ENCODE measurements at places on chromosomes 7 and 10.

GRCh38 chr7:128963327-128963757 lies 25.6 kb downstream of the IRF5 start:
- DNase-seq: no peak

DNA sequence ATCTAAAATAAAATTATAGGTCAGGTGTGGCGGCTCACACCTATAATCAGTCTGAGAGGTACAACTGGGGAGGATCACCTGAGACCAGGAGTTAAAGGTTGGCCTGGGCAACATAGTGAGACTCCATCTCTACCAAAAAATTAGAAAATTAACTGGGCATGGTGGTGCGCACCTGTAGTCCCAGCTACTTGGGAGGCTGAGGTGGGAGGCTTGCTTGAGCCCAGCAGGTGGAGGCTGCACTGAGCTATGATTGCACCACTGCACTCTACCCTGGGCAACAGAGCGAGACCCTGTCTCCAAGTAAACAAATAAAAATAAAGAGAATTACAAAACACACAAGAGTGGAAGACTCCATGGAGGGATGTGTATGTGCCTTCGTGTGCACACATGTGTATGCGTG lies 171.5 kb downstream of the PARD3 start:
- DNase-seq: no peak

- no peak for DNase-seq
Observed at GRCh38 chr7:111091593-111092358, 849 bp downstream of the LRRN3 start.

DNA sequence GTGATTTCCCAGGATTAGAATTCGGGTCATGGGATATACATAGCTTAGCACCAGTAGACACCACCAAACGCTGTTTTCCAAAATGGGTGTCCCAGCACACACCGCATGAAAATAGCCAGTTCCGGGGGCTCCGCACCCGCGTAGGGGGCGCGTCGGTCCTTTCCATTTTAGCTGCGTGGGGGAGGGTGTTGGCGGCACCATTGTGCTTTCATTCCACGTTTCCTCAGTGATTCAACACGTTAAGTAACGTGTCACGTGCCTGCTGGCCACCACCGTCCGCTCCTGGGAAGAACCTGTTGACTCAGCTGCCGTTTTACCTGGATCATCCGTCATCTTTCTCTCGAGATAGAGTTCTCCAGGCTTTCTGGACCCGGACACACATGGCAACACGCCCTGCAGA lies 25.6 kb upstream of the ADGRA1 start:
- no peak for DNase-seq

DNA sequence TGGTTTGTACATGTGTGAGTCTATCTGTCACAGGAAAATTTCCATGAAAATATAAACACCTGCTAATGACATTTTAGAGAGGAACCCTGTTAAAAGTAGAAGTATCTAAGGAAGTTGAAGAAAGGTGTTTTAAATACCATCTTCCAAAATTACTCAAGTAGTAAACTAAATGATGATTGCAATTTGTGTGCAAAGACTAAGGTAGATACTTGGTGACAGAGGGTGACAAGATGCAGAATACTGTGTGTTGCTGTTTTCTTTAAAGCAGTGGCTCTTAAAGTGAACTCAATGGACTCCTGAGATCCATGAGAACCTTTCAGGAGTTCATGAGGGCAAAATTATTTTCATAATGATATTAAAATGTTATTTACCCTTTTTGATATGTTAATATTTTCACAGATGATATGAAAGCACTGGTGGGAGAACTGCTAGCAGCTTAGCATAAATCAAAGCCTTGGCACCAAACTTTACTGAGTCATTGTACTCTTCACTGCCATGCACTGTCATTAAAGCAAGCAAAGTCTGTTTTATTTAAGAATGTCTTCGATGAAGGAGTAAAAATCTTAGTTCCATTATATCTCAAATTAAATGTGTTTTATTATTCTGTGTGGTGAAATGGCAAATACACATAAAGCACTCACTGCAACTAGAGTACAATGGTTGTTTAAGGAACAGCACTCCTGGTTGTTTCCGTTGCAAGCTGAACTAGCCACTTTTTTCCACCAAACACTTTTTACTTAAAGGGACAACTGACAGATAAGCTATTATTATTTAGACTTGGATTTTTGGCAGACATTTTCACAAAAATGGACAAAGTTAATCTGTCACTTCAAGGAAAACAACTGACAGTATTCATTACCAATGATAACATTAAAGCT lies 133.7 kb downstream of the LRRN3 start:
- no peak for DNase-seq

DNA sequence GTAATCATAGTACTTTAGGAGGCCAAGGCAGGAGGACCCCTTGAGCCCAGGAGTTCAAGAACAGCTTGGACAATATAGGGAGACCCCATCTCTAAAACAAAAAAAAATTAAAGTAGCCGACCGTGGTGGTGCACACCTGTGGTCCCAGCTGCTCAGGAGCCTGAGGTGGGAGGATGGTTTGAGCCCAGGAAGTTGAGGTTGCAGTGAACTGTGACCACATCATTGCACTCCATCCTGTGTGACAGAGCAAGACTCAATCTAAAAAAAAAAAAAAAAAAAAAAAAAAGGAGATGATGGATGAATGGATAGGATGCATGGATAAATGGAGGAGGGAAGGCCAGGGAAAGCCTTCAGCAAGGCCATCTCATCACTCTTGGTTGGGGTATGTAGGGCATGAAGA lies 33.4 kb upstream of the BMPR1A start:
- no peak for DNase-seq

- no peak for DNase-seq
Observed at GRCh38 chr7:31074120-31074383, 21.9 kb downstream of the ADCYAP1R1 start.

GRCh38 chr7:2823130-2823529 lies 21.0 kb downstream of the GNA12 start:
- DNase-seq: no peak

DNA sequence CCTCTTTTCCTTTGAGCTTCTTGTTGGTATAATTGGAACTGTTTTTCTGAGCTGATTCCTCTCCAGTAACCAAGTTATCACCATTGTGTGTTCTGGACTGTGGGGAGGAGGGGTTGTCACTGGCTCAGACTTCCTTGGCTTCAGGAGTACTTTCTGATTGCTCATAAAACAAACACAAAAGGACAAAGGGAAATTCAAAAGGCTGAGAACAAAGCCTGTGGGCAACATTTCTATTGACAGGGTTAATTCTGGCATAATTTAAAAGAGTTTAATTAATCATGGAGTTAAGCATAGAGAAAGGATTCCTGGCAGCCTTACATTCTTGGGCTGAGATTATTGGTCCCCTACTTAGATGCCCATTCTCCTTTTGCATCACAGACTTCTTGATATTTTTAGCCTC lies 222.9 kb upstream of the KMT2E start:
- no peak for DNase-seq

GRCh38 chr10:108515821-108516220 lies 1351.3 kb upstream of the SORCS1 start:
- no peak for DNase-seq

DNA sequence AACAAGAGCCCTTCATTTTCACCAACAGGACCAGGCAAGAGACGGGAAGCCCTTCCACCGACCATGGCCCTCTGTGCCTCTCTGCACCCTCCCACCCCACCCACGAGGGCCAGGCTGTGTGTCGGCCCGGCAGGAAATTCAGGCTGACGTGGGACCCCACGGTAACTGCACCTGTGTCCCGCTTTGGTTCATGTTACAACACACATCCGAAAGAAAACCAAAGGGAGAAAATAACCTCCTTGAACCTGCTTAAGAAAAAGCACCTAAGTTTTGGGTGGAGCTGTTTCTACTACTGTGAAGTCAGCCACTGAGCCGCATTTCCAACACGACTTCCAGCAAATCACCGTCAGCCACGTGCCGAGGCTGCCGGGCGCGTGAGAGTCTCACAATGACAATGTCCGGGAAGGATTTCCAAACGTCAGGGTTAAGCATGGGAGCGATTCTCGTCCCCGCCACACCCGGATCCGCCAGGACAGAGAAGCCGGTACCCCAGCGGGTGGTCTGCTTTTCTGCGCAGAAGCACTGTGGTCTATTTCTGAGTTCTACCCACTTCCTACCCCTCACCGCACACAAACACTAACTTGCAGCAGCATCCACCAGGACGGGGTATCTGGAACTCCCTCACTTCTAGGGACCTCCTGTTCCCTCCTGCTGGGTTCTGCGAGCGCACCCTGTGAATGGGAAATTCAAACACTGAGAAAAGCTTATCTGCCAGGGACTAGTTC lies 36.6 kb downstream of the AMZ1 start:
- no peak for DNase-seq

GRCh38 chr7:85413718-85414117 lies 226.9 kb upstream of the SEMA3D start:
- no peak for DNase-seq

- no peak for DNase-seq
Observed at GRCh38 chr7:131787101-131787500, 230.7 kb upstream of the PODXL start.

GRCh38 chr7:96832092-96832662 lies 122.5 kb upstream of the SEM1 start:
- no peak for DNase-seq

DNA sequence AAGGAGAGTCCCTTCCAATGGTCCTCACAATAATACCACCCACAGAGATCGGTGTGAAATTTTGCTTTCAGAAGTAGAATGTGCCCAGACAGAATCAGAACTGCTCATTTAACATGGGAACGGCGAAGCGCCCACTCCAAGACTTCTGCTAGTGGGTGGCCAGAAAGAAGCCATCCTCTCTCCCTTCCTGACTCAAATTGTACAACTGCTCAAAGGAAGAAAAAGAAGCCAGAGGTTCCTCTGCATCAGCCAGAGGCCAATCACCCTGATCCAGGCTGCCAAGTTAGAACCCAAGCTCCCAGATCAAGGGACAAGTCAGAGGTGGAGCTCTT lies 23.3 kb downstream of the NUDCD3 start:
- no peak for DNase-seq

DNA sequence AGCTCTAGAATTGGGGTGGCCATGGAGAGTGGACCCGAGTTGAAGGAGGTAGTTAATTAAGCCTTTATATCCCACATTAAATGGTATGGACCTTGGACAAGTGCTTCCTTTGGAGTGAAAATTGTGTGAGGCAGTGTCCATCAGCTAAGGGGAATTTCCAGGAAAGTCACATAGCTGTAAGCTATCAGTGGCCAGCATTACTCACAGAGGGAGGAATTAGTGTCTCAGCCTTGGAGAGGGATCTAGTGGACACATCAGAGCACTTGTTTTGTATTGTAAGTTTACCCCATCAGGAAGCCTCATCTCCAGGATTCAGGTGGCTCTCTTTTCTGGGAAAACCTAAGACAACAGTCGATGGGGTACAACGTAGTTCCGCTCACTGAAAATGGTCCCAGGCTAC lies 416.7 kb downstream of the TFEC start:
- no peak for DNase-seq

DNA sequence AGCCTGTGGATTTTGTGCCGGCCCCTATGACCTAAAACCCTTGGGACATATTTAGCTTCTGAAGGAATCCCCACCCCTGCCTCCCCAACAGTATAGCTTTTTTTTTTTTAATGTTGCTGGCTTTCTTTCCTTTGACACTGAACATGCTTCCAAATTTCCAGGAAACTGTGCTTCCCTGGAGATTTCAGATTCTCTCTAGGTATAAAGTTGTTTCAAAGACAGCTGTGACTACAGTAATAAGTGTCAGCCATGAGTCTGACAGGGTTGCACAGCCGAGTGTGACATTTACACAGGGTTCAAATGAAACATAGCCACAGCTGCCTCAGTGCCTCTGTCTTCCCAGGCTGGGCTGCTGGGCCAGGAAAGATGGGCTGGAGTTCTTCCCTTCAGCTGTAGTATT lies 466.6 kb upstream of the COBL start:
- no peak for DNase-seq

GRCh38 chr7:91636129-91636724 lies 244.3 kb downstream of the MTERF1 start:
- DNase-seq: no peak

GRCh38 chr7:50348469-50349162 lies 44.1 kb downstream of the IKZF1 start:
- DNase-seq: no peak

DNA sequence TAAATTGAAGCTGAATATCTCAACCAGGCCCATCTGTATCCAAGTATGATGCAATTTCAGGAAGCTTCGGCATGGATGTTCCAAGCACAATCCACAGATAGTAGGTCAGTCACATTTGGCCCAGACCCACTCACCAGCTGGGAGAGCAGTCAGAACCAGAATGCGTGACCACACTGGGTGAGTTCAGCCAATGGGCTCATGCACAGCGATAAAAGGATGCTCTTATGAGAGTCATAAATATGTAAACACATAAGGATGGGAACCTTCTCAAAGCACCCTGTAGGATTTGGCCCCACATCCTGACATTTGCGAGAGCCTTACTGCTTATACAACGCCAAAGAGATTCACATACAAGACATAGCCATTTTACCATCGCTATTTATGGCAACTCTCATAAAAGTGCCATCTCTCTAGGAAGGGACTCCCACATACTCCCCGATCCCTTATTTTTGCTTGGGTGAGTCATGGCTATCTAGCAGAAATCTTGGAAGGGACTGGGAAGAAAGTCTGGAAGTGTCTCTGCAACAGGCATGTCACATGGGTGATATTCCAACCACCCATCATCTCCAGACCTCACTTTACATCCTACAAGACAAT lies 3.0 kb downstream of the AFAP1L2 start:
- DNase-seq: no peak

DNA sequence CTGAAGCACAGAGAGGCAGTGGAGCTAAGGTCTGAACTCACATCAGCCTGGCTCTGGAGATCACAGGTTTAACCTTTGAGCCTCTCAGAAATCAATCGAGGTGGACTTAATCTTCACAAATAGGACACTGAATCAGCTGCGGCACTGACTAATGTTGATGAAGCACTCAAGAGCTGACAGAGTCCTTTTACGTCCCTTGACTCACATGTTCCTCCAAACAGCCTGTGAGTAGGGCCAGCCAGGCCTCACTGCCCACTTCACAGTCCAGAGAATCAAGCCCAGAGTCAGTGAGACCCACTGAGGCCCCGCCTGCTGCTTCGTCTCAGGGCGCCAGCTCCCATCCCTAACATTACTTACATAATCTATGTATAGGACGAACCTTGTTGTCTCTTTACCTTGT lies 63.1 kb downstream of the TNS3 start:
- no peak for DNase-seq

DNA sequence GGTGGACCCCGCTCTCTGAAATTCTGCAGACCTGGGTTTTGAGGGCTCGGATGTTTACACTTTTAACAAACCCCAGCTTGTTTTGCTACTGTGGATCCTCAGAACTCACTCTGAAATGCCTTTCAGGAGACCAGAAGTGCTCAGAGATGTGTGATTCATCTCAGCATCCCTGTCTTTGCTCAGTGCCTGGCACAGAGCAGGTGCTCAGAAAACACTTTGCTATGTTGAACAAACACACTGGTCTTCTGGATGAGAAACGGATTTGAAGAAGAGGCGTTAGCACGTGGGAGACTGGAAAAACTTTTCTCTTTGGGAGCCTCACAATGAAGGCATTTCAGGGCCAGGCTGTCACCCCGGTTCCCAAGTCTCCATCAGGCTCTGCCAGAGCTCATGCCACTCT lies 53.3 kb downstream of the SH3PXD2A start:
- no peak for DNase-seq

GRCh38 chr10:6069081-6069931 lies 7.1 kb upstream of the IL2RA start:
- DNase-seq: peak; percentile 31
